NCI-H2081 (cell line): ENCODE measurements at places on chromosomes 16 and 17.

GRCh38 chr17:19263641-19264051, 26.5 kb downstream of the EPN2 start:
- DNase-seq = no peak

GRCh38 chr16:10883004-10883403, 6.0 kb downstream of the CIITA start:
- no peak for DNase-seq

DNA sequence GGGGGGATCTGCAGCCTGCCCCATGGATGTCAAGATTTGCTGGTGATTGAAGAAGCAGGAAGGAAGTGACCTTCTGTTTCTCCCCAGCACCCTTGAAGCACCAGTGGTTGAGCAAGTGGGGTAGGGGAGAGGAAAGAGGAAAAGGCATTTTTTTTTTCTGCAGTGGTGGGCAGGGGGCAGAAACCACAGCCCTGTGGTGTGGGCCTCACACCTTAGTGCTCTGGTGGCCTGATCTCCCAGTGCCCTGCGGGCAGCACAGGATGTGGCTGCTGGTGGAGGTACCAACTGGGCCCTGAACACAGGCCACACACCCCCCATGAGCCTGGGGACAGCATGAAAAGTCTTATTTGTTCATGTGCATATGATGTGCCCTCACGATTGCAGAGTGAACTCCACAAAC, 7.1 kb downstream of the ITGAD start:
- no peak for DNase-seq

- DNase-seq = no peak
Observed at GRCh38 chr17:61605692-61606091, 14.7 kb upstream of the NACA2 start.

DNA sequence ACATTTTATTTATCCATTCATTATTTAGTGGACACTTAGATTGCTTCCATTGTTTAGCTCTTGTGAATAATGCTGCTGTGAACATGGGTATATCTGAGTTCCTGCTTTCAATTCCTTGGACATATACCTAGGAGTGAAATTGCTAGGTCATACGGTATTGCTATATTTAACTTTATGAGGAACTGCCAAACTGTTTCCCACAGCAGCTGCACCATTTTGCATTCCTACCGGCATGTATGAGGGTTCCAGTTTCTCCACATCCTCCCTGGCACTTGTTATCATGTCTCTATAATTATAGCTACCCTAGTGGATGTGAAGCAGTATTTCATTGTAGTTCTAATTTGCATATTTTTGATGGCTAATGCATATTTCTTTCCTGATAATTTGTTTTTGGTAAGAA, 23.7 kb upstream of the DRG2 start:
- no peak for DNase-seq

DNA sequence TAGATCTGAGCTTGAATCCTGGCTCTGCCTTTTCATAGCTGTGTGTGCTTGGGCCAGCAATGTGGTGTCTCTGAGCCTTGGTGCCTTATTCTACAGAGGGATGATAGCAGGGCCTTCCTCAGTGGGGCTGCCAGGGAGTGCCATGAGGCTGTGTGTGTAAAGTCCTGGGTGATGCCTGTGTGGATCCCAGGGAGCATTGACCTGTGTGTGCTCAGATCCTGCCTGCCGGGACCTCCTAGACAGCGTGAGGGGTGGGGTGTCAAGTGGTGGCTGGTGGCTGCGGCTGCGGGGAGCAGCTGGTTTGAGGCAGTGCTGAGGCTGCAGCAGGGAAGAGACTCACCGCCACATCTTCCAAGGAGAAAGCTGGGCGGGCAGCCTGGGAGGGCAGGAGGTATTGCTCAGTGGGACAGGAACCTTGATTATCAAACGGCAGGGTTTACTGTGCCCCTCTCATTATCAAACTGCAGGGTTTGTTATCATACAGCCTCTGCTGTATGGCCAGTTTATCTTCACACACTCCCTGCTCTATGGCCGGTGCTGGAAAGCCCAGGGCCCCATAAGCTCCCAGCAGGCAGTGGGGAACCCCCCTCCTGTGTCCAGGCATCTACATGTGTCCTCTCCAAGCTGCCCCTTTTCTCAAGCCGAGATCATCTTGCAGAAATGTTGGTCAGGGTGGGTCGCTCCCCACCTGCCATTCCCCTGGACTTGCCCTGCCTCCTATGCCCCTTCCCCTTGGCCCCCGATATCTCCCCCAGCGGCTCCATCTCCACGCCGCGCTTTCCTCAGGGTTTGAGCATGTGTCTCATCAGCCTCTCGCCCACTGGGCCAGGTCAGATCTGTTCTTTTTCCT, 3.1 kb upstream of the ADCY7 start:
- DNase-seq = no peak

- DNase-seq = no peak
Observed at GRCh38 chr17:16425202-16425601, 9.8 kb downstream of the TRPV2 start.

DNA sequence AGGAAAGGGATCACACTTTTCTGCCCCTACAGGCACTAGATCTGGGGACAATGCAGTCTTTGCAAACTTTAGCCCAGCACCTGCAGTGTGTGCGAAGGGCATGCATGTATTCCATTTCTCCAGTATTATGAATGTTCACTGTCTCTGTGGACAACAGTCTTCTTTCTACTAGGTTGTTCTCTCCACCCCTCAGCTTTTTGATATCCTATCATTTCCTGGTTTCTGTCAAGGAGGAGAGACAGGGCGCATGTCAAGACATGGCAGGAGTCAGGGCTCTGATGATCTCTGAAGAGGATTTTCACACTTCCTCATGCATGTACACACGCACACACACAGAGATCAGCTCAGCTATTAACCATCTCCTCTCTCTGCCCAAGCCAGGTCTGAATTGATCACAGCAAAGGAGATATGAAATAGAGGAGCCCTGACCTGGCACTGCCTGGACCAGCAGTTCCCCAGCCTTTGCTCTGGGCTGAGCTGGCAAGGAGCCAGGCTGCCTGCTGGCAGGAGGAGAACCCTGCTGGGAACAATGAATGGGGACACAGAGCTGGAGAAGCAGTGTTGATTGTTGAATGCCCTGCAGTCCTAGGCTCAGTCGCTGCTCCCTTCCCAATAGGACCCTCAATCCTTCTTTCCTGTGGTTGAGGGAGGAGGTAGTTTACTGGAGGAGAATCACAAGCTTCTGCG, 2.6 kb downstream of the GPR179 start:
- DNase-seq = peak; percentile 82

DNA sequence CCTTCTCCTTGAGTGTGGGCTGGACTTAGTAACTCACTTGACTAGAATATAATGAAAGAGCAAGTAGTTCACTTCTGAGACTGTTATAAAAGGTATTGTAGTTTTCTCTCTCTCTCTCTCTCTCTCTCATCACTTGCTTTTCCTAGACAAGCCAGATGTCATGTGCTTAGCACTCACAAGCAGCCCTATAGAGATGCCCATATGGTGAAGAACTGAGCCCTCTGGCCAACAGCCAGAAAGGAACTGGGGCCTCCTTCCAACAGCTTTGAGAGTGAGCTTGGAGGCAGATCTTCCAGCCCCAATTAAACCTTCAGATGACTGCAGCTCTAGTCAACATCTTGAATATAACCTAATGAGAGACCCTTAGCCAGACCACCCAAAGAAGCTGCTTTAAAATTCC, 440.5 kb downstream of the GRIN2A start:
- DNase-seq = no peak

DNA sequence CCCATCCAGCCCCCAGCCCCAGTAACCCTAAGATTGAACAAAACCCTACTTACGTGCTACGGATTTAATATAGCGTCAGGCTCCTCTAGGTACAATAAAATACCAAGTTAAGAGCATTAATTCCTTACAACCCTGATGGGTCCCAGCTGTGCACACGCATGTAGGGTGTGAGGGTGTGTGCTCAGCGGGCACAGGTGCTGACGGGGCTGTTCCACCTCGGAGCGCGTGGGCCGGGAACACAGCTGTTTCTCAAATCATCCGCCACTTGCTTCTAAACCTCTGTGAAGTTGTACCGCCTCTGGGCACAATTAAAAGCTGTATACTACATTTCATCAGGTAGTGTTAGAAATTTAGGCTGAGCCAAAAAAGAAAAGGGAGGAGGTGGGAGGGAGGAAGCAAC, 478.6 kb downstream of the MAF start:
- DNase-seq = no peak

GRCh38 chr16:9139965-9140364, 48.5 kb downstream of the HAPSTR1 start:
- no peak for DNase-seq

DNA sequence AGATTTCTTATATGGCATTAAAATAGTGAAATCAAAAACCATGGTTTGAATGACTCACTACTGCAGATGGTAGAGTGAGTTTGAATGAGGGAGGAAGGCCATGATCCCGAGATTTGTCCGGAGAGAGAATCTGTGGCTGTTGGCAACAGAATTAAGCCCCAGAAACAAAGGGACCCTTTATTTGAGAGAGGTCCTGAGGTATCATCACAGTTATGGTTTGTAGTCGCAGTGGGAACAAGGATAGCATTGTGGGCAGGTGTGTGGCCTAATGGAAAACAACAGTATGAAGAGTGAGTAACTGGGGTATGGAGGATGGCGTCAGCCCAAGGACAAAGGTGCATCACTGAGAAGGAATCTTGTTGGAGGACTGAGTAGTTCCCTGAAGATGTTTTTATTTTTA, 8.5 kb upstream of the ZFP3 start:
- DNase-seq = no peak
